ENCODE measurements at places on chromosomes 1 and 21.

DNA sequence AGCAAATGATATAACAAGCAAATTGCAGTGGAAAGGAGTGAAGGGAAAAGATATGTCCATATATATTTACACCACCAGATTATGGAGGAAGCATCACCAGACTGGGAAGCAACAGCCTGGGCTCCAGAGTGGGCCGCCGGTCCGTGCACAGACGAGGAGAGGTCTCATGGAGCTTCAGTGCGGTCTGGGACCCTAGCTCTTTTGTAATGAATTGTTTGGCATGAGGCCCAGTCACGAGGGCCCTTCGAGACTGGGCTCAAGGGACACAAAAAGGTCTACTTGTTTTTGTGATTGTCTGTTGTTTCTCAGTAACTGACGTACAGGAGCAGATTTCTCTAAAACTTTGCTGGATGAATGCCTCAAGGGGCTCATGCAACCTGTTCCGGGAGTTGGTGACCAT lies 12.9 kb upstream of the STUM start:
- DNase-seq = no peak

DNA sequence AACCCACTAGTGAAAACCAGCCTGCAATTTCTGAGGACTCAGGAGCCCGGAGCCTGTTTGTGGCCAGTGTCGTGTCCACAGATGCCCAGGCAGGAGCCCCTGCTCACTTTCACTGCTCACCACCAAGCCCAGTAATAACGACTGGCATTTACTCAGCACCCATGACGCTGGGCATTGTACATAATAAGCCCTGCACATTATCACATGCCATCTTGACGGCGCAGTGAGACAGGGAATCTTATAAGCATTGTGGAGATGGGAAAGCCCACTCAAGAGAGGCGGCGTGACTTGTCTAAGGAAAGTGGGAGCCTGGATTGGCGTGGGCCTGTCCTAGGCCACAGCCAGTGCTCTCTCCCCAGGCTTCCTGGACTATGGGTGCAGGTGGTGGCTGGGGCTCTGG lies 28.8 kb upstream of the PEF1 start:
- DNase-seq = no peak

- no peak for DNase-seq
Observed at GRCh38 chr1:66286307-66286706, 247.6 kb upstream of the SGIP1 start.

DNA sequence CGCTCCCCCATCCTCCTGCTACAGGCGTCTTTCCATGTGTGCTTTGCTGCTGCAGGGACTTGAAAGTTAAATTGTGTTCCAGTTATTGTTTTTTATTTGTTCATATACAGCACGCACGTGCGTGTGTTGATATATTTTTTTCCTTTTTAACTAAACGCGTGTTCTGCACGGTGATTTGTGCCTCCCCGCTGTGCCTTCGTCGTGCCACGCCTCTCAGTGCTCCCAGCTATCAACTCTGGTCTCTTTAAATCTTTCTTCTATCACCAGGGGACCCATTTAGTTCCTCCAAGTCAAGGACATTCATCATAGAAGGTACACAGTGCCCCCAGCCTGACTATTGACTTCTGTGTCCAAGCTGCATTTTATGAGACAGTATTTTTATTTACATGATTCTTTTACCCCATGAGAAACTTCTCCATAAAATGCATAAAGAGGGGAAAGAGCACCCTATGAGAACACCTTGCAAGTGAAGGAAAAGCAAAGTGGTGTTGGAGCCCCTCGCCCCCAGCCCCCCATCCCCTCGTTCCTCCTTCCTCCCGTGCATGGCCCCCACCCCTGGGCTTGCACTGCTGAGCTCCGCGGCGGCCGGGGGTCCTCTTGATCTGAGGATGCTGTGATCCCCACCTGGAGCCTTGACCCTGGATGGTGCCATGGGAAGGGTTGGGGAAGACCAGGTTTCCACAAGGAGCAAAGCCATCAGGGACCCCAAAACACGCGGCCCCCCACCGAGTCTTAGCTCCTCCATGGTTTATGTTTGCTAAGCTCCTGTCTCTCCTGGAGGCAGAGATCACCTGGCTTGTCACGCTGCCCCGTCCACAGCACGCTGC lies 45.5 kb downstream of the KCNAB2 start:
- DNase-seq = no peak

- no peak for DNase-seq
Observed at GRCh38 chr1:189305279-189305678, 1172.4 kb downstream of the BRINP3 start.

DNA sequence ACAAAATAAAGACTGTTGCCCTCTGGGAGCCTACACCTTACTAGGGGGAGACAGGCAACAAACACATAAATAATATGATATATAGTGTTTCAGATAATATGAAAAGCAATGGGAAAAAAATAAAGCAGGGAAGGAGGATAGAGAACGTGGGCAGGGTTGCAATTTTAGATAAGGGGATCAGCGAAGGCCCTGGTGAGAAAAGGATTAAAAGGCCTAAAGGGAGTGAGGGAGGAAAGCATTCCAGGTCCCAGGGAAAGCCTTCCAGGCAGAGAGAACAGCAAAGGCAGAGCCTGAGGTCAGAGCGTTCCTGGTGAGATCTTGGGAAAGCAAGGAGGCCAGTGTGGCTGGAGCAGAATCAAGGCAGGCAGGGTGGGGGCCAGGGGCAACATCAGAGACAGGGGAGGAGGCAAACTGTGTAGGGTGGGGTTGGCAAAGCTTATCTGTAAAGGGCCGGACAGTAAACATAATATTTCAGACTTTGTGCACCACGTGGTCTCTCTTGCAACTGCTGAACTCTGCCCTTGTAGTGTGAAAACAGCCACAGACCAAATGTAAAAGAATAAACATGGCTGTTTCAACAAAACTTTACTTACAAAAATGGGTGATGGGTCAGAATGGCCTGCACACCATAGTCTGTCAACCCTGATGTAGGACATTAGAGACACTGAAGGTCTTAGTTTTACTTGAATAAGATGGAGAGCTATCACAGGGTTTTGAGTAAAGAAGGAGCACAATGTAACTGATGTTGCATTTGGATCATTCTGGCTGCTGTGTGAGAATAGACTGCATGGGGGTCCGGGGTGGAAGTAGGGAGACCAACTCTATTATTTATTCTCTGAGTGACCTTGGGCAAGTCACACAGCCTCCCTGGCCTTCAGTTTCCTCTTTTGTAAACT lies 13.3 kb upstream of the CPT2 start:
- no peak for DNase-seq

GRCh38 chr1:48680411-48681035 lies 96.2 kb downstream of the BEND5 start:
- DNase-seq = no peak

DNA sequence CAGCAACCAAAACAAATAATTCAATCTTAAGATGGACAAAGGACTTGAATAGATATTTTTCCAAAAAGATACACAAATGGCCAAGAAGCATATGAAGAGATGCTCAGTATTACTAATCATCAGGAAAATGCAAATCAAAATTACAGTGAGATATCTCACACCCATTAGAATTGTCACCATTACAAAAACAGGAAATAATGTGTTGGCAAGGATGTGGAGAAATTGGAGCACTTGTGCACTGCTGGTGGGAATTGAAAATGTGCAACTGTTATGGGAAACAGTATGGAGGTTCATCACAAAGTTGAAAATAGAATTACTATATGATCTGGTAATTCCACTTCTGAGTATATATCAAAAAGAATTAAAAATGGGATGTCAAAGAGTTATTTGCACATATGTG lies 83.2 kb downstream of the SH3GLB1 start:
- DNase-seq = no peak

DNA sequence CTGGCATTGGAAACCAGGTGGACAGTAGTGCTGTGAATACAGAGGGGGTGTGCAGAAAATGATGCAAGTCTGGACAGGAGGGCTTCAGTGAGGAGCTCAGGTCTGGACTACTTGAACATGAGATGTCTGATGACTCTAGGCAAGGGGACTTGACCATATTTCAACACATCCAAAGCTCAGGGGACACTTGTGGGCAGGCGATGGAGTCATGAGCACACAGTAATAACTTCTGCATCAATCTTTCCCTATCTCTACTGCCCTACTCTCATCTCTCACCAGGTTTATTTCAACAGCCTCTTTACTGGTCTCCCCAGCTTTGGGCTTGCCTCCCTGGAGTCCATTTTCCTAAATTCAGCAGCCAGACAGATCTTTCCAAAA lies 21.9 kb downstream of the FMO2 start:
- no peak for DNase-seq

DNA sequence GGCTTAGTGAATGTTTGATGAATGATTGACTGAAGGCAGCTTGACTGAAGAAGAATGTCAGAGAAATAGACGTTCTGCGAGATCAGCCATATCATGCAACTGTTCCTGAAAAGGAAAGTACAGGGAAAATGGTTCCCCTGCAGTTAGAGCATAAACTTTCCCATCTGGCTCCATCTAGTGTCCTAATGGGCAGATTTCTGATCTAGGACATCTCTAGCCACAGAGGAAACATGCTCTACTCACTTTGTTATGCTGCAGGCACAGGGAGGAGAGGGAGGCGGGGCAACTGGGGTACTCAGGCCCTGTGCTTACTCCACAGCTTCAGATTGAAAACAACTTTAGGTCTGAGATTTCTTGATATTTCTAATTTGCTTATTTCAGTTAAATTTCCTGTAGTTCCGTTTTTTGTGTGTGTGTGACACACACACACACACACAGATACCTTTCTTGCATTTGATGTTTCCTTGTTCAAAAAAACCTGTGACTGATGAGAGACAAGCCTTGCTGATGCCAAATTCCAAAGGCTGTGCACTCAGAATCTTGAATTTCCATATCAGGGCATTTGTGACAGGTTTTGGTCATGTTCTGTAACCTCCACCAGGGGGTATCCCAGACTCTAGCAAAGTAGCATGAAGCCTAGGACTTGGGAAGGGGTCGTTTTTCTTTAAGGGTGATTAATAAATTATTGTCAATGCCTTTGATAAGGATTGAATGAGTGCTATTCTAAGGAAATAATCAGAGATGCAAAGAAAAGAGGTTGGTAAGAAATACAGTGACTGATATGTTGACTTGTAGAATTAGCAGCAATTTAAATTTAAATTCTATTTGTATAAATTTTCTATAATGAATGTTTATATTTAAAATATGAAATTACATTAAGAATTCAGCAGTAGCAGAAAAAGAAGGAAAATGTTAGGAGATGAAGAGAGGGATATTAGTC lies 139.7 kb upstream of the BEND5 start:
- no peak for DNase-seq

DNA sequence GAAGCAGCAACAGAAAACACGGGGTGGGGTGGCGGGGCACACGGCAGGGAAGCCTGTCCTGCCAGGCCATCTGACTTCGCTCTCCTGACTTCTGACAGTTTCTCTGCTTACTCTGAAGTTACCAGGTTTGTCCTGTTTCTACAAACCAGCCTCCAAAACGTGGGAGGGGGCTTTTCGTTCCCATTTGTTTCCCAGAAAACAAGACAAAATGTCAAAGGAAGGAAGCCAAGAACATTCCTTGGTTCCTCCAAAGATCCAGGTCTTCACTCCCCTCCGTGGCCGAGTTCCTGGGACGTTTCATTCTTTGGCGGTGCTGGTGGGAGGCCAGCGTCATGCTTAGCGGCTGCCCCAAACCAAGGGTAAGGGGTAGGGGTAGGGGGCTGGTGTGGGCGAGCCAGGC lies 49.6 kb downstream of the MEGF6 start:
- no peak for DNase-seq

DNA sequence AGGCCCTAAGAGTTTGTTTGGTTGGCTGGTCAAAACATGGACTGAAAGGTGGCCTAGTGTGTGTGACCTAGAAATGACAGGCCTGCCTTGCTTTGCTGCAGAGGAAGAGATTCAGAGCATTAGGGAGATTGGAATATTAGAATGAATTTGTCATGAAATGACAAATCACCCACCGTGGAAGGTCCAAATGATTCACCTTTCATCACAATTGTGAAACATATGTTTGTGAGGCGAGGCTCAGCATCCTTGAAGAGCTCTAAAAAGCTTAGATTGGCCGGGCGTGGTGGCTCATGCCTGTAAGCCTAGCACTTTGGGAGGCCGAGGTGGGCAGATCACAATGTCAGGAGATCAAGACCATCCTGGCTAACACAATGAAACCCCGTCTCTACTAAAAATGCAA lies 5.5 kb downstream of the LCE1B start:
- no peak for DNase-seq

- DNase-seq = no peak
Observed at GRCh38 chr1:110903853-110904500, 31.0 kb downstream of the CD53 start.

GRCh38 chr21:25381936-25382452 lies 225.3 kb downstream of the MRPL39 start:
- no peak for DNase-seq

DNA sequence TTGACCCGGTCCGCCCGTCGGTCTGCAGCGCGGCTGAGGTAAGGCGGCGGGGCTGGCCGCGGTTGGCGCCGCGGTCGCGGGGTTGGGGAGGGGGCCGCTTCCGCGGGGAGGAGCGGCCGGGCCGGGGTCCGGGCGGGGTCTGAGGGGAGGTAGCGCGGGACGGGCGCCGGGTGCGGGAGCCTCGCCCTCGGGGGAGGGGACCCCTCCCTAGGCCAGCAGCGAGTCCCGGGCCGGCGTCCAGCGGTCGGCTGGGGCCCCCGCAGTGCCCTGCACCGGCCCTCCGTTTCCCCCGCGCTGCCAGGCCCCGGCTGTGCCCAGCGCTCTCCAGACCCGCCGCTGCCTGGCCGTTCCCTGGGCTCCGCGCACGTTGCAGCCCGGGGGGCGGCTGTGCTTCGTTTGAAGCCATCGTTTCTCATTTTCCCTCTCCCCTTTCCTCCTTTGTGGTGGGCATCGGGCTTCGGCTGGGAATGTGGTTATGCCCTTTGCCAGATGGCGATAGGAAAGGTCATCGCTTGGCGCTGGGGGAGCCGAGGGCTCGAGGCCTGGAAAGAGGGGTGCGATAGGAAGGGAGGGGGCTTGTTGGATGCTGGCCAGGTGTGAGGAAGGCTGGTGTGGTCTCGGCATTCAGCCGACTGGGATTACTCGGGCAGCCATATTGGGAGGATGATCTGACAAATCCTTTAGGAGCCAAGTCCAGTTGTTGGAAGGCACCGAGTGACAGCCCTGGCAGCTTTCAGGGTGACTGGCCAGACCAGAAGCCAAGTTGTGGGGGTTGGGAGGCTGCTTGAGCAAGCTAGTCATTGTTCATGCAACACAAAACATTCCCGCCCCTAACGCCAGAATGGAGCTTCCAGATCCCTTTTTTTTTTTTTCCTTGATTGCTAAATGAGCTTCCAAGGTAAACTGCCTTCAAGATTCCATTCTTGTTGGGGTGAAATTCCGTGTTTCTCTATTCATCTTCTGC lies 753 bp downstream of the KIF1B start:
- peak; percentile 5 for DNase-seq
